ENCODE measurements at places on chromosomes 3 and 15. TPM values are rescaled to one million over a fixed set of nuclear protein-coding genes. Genes with fewer than 3 reads are reported as not detected.

GRCh38 chr3:27568393-27568792, 84.2 kb upstream of the SLC4A7 start:
- H3K27me3 ChIP-seq: no peaks in the 10 kb centered on the region
- H3K4me3 ChIP-seq: no peak overlapping the region
- no peak for DNase-seq

The SYNPR gene
- total RNA-seq: not detected

DNA sequence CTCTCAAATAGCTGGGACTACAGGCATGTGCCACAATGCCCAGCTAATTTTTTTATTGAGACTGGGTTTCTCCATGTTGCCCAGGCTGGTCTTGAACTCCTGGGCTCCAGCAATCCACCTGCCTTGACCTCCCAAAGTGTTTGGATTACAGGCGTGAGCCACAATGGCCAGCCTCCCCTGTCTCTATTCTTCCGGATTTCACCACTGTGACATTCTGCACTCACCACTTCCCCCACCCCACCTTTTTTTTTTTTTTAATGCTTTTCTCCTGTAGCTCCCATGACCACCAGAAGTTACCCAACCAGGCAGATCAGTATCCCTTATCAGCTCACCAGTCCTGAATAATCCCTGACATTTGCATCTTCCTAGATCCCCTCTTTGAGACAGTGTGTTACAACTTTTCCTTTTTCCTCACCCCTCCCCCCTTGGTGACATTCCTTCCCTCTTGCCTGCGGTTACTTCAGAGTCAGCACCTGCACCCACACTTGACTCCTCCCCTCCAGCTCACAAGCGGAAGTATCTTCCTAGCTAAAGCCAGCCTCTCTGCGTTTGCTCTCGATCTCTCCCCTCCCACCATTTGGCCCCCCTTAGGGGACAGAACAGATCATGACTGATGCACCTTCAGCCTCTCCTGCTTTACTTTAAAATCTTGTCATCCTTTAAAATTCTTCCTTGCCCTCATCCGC, 13.5 kb upstream of the ZNF592 start:
- peak overlapping the region; percentile 95 for H3K27ac ChIP-seq
- no peaks in the 10 kb centered on the region for H3K36me3 ChIP-seq
- no peaks in the 10 kb centered on the region for H3K27me3 ChIP-seq
- peak; percentile 94 for DNase-seq
- H3K4me1 ChIP-seq: peaks cover 45% of the 10 kb centered on the region
- H3K4me3 ChIP-seq: peak overlapping the region; percentile 41

GRCh38 chr15:52144656-52145178, 32.1 kb upstream of the BCL2L10 start:
- peaks cover under 1% of the 10 kb centered on the region for H3K4me1 ChIP-seq
- H3K4me3 ChIP-seq: no peak overlapping the region
- no peak for DNase-seq
- no peaks in the 10 kb centered on the region for H3K36me3 ChIP-seq
- no peak overlapping the region for H3K27ac ChIP-seq
- H3K27me3 ChIP-seq: no peaks in the 10 kb centered on the region

The IL17RD gene
- 7.9 TPM for total RNA-seq

GRCh38 chr3:62665627-62666437, 209.4 kb downstream of the CADPS start:
- DNase-seq: no peak
- no peak overlapping the region for H3K4me3 ChIP-seq
- no peaks in the 10 kb centered on the region for H3K36me3 ChIP-seq

- no peaks in the 10 kb centered on the region for H3K36me3 ChIP-seq
- H3K27me3 ChIP-seq: no peaks in the 10 kb centered on the region
- H3K4me1 ChIP-seq: no peaks in the 10 kb centered on the region
- no peak for DNase-seq
Measured at GRCh38 chr3:108835101-108835500, 12.5 kb downstream of the TRAT1 start.

DNA sequence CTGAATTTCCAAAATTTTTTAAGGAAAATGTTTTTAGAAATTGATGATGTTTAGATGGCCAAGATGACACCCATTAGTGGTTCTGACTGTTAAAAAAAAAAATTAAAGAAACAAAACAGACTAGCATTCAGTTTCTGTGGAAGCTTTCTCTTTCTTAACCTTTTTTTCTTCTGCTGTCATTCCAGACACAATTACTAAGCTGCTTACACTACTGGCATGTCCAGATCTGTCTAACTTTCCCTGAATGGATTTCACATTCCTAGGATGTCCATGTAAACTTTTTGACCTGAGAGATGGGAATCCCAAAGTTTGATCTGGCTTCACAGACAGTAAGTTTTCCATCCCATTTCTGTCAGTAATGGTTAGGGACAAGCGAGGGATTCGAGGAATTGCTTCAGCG, 10.3 kb upstream of the MTMR10 start:
- H3K36me3 ChIP-seq: no peaks in the 10 kb centered on the region
- peaks cover 65% of the 10 kb centered on the region for H3K27me3 ChIP-seq
- H3K4me1 ChIP-seq: no peaks in the 10 kb centered on the region
- no peak for DNase-seq
- H3K27ac ChIP-seq: no peak overlapping the region

GRCh38 chr3:12630292-12630691, 33.6 kb downstream of the RAF1 start:
- H3K27me3 ChIP-seq: no peaks in the 10 kb centered on the region
- no peak overlapping the region for H3K4me3 ChIP-seq
- no peak overlapping the region for H3K27ac ChIP-seq
- H3K36me3 ChIP-seq: no peaks in the 10 kb centered on the region

DNA sequence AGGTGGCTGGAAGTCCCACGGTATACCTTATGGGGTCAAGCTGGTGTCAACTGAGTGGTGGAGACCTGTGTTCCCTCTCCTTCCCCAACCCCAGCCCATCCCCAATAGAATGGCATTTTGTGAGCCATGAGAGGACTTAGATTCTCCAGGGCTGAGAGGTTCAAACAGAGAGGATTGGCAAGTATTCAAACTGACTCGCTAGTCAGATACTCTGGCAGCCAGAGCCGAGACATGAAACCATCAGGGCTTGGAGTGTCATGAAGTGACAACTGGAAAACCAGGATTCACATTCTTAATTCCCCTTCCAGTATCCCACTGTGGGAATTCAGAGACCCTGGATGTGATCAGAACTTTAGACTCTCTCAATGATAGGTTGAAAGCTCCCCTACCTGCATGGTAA, 159.4 kb upstream of the SNTN start:
- H3K36me3 ChIP-seq: no peaks in the 10 kb centered on the region
- H3K27ac ChIP-seq: no peak overlapping the region
- H3K4me3 ChIP-seq: no peak overlapping the region
- H3K4me1 ChIP-seq: no peaks in the 10 kb centered on the region
- DNase-seq: no peak
- no peaks in the 10 kb centered on the region for H3K27me3 ChIP-seq

DNA sequence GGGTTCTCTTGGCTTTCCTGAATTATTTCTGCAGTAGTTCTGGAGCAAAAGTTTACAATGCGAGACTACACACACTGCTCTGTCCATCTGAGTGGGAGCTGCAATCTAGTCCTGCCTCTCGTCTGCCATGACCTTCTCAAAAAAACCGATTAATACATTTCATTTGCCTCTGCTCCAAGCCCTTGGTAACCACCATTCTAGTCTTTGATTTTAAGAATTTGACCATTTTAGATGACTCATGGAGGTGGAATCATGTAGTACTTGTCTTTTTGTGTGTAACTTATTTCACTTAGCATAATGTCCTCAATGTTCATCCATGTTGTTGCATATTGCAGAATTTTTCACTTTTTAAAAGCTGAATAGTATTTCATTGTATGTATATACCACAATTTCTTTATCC, 356.9 kb downstream of the SV2B start:
- peaks cover 31% of the 10 kb centered on the region for H3K4me1 ChIP-seq
- no peaks in the 10 kb centered on the region for H3K36me3 ChIP-seq
- H3K4me3 ChIP-seq: peak overlapping the region; percentile 39
- no peaks in the 10 kb centered on the region for H3K27me3 ChIP-seq

The PP2D1 gene
- total RNA-seq: not detected
